Brain pericyte (primary cell): ENCODE measurements at places on chromosomes 5 and 9.

GRCh38 chr5:40235471-40236400, 444.0 kb upstream of the PTGER4 start:
- no peak for DNase-seq

DNA sequence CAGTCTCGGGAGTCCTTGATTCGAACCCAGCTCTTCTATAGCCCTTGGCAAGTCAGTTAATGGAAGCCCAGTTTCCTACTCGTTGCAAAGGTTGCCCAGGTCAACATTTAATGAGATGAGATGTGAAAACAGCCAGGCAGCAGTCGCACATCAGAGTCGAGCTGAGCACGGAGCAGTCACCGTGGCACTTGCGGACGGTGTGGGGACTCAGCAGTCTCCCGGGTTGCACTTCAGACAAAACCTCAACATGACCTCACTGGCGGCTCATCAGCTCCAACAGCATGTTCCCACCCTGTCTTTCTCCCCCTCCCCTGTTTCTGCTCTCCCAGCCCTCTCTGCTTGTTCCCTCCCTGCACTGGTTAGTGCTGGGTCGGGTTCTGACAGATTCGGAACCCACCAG, 35.8 kb downstream of the UBE2QL1 start:
- DNase-seq, result no peak

- DNase-seq, result no peak
These were observed 286.9 kb downstream of the PARP8 start for GRCh38 chr5:50953290-50953689.

- no peak for DNase-seq
These were observed 185.0 kb downstream of the GNA14 start for GRCh38 chr9:77463151-77463550.

- DNase-seq, result no peak
These were observed 89.7 kb upstream of the PCSK1 start for GRCh38 chr5:96522635-96523355.

DNA sequence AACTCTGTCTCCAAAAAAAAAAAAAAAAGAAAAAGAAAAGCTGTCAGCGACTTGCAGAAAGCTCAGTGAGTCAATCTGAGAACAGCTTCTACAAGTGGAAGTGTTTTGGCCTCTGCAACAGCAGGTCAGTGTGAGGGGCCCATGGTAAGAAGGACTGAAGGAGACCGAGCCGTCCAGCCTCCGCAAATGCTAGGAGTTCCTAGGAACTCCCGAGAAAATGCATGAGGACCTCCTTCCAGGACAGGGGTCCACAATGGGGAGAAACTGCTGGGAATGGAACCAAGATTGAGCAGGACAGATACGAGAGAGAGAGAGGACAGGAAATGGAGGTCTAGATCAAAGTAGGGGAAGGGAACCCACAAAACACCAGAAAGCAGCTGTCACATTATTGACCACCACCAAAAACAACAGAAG, 180.5 kb downstream of the CRB2 start:
- no peak for DNase-seq

DNA sequence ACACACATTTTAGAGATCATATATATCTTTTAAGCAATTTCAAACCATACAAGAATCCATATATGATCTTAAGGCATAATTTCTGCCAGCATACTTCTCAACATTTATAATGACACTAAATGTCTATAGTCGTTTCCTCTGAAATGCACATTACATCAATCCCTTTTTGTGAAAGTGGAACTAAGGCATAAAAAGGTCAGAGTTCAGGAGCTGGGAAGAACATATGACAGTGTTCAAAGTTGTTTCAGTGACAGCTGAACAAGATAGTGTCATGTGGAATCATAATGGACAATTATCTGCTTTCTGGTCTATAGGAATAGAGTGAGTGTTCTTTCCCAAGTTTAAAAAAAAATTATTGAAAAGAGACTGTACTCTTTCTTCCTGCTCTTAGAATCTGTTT, 2.4 kb upstream of the MOB3B start:
- no peak for DNase-seq

DNA sequence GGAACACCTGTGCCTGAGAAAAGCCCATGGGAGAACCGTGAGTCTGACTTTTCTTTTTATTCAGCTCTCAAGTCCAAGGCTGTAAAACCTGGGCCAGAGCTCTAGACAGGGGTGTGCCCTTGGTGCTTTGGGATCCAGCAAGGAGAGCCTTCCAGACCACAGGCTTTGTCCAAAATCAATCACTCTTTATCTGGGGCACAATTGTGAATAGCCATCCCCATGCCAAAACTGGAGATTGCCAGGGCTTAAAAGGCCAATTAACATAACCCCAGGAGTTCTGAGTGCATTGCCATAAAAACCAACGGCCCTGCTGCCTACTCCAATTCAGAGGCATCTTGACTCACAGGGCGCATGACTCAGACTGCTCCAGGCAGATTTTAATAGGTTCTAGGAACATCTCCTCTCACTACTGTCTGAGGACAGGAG, 391.8 kb downstream of the ARHGEF28 start:
- DNase-seq, result no peak
